ENCODE measurements at places on chromosomes 6 and 20. TPM values are rescaled to one million over a fixed set of nuclear protein-coding genes. Genes with fewer than 3 reads are reported as not detected.

Gene ZC3H12D
- total RNA-seq = 0.25 TPM

GRCh38 chr20:53828088-53828681 is 234.5 kb upstream of the ZNF217 start:
- peak overlapping the region; percentile 88 for H3K27ac ChIP-seq
- no peak for DNase-seq
- no peaks in the 10 kb centered on the region for H3K36me3 ChIP-seq
- peak overlapping the region; percentile 46 for H3K4me3 ChIP-seq

Gene HRH3
- total RNA-seq = not detected

Gene PLN
- total RNA-seq = 2,329 TPM

GRCh38 chr20:820323-820953 is 13.1 kb upstream of the FAM110A start:
- H3K27ac ChIP-seq = peak overlapping the region; percentile 65
- no peak for DNase-seq
- H3K36me3 ChIP-seq = no peaks in the 10 kb centered on the region
- no peak overlapping the region for H3K4me3 ChIP-seq
- peaks cover 9% of the 10 kb centered on the region for H3K27me3 ChIP-seq

- no peak overlapping the region for H3K27ac ChIP-seq
- H3K4me3 ChIP-seq = no peak overlapping the region
- peaks cover 20% of the 10 kb centered on the region for H3K27me3 ChIP-seq
- H3K36me3 ChIP-seq = no peaks in the 10 kb centered on the region
- no peak for DNase-seq
Observed at GRCh38 chr6:167337675-167338449, 13.0 kb downstream of the TTLL2 start.

DNA sequence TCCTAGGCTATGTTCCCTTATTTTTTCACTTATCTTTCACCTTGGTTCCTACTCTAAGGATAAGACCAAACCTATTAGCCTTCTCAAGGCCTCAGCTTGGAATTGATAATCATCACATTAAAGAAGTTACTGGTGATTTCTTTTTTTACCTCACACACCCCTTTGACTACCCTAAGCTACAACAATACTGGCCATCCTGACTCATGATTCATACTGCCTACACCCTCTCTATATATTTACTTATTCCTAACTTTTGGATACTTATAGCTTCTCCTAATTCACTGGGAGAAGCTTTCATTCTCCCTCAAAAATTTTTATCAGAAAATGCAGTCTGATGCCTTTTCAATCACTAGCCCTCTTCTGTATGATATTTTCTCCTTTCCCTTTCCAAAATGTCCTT is 256.1 kb downstream of the TBX18 start:
- DNase-seq = no peak
- no peak overlapping the region for H3K4me3 ChIP-seq
- no peaks in the 10 kb centered on the region for H3K36me3 ChIP-seq

DNA sequence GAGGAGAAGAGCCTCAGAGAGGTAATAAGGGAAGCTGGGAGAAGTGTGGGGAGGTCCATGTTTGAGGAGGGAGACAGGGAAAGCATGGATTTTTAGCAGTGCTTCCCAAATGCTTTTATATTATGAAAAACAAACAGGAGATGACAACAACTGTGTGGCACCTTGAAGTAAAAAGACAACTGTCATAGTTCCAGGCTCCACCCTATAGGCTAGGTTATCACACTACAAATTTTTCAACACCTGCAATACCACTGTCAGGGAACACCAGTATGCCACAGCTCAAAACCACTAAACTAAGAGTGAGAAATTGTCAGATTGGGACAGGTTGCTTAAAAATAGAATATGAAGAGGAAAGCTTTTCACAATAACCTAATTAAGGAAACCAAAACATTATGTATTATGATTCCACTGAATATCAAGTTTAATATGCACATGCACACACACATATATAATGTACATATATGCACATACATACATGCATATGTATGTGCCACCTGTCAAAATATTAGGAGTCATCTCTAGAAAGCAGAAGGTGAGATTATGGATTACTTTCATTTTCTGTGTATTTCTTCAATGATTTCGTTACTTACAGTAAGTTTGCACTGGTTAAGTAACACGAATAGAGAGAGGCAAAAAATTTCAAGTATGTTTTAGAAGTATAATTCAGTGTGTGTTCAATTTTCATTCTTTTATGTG is 261.2 kb downstream of the PTPRK start:
- H3K27ac ChIP-seq = no peak overlapping the region
- H3K4me3 ChIP-seq = no peak overlapping the region
- no peaks in the 10 kb centered on the region for H3K36me3 ChIP-seq

DNA sequence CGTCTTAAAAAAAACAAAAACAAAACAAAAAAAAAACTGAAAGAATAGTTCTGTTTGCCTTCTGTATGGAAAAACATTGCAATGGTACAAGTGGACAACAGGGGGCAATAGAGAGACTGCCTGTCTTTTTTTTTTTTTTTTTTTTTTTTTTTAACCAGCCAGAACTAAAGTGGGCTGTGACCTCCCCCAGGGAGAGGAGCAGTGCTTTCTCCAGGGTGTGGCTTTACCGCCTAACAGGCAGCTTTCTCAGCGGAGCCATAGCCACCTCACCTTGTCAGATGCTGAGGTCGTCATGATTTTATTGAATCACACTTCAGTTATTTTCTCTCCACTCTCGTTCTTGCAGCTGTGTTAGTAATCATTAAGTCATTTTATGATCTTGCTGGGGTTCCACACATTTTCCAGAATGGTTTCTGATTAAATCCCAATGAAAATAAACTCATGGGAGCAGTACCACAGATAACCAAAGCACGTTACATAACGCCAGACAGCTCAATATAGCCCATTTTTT is 78.4 kb downstream of the GMPR start:
- H3K27ac ChIP-seq = no peak overlapping the region
- peaks cover 48% of the 10 kb centered on the region for H3K4me1 ChIP-seq
- H3K36me3 ChIP-seq = no peaks in the 10 kb centered on the region
- no peak for DNase-seq

GRCh38 chr6:150175586-150176151 is 32.8 kb downstream of the PPP1R14C start:
- peaks cover 68% of the 10 kb centered on the region for H3K4me1 ChIP-seq
- H3K4me3 ChIP-seq = peak overlapping the region; percentile 52
- H3K27me3 ChIP-seq = no peaks in the 10 kb centered on the region
- no peak for DNase-seq
- H3K27ac ChIP-seq = peak overlapping the region; percentile 93
- H3K36me3 ChIP-seq = no peaks in the 10 kb centered on the region

DNA sequence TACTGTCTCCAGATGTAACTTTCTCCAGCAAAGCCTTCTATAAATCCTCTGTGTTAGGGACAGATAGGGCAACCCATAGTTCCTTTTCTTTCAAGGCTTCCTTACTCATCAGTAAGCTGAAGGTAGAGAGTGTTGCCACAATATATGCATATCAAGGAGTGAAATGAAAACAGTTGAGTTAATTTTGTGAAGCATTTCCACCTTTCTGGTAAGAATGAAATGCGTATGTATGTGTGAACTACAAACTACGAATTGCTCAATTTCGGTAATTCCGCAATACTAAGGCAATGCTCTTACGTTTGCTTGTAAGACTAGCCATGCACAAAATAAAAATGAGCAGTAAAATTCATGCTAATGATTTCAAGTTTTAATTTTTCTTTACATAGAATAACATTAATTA is 61.2 kb upstream of the HBS1L start:
- H3K4me1 ChIP-seq = no peaks in the 10 kb centered on the region
- no peak overlapping the region for H3K4me3 ChIP-seq
- no peak for DNase-seq
- peaks cover 14% of the 10 kb centered on the region for H3K27me3 ChIP-seq
- no peaks in the 10 kb centered on the region for H3K36me3 ChIP-seq

Gene PPT2
- 23.4 TPM for total RNA-seq

- H3K36me3 ChIP-seq = no peaks in the 10 kb centered on the region
- peak overlapping the region; percentile 66 for H3K27ac ChIP-seq
- no peak overlapping the region for H3K4me3 ChIP-seq
- H3K4me1 ChIP-seq = no peaks in the 10 kb centered on the region
- DNase-seq = no peak
Observed at GRCh38 chr6:74605922-74606581, 599.8 kb downstream of the COL12A1 start.

- no peaks in the 10 kb centered on the region for H3K27me3 ChIP-seq
- no peak overlapping the region for H3K4me3 ChIP-seq
- DNase-seq = no peak
- peaks cover 22% of the 10 kb centered on the region for H3K36me3 ChIP-seq
- H3K4me1 ChIP-seq = peaks cover 28% of the 10 kb centered on the region
Observed at GRCh38 chr6:34584694-34585093, 28.6 kb upstream of the SPDEF start.

GRCh38 chr6:41428336-41428995 is 93.1 kb downstream of the NCR2 start:
- no peaks in the 10 kb centered on the region for H3K36me3 ChIP-seq
- peak overlapping the region; percentile 72 for H3K27ac ChIP-seq
- H3K4me3 ChIP-seq = peak overlapping the region; percentile 67
- no peak for DNase-seq
- peaks cover 31% of the 10 kb centered on the region for H3K4me1 ChIP-seq

Gene LY6G6D
- not detected for total RNA-seq

- no peaks in the 10 kb centered on the region for H3K27me3 ChIP-seq
- H3K27ac ChIP-seq = peak overlapping the region; percentile 89
- peak overlapping the region; percentile 53 for H3K4me3 ChIP-seq
- peaks cover 71% of the 10 kb centered on the region for H3K36me3 ChIP-seq
- peaks cover 59% of the 10 kb centered on the region for H3K4me1 ChIP-seq
Observed at GRCh38 chr20:58908221-58908620, 55.7 kb downstream of the GNAS start.

GRCh38 chr6:150876598-150876997 is 11.1 kb downstream of the MTHFD1L start:
- H3K27me3 ChIP-seq = no peaks in the 10 kb centered on the region
- peak; percentile 63 for DNase-seq
- peaks cover 14% of the 10 kb centered on the region for H3K4me1 ChIP-seq
- H3K36me3 ChIP-seq = no peaks in the 10 kb centered on the region
- no peak overlapping the region for H3K4me3 ChIP-seq

- no peaks in the 10 kb centered on the region for H3K36me3 ChIP-seq
- H3K4me3 ChIP-seq = no peak overlapping the region
Observed at GRCh38 chr6:13678255-13678983, 33.2 kb downstream of the RANBP9 start.

GRCh38 chr6:157599191-157599590 is 218.2 kb downstream of the ZDHHC14 start:
- no peaks in the 10 kb centered on the region for H3K27me3 ChIP-seq
- no peak overlapping the region for H3K27ac ChIP-seq
- H3K4me1 ChIP-seq = peaks cover 8% of the 10 kb centered on the region
- H3K36me3 ChIP-seq = peaks cover 6% of the 10 kb centered on the region
- DNase-seq = no peak

Gene ANGPT4
- total RNA-seq = 0.05 TPM

DNA sequence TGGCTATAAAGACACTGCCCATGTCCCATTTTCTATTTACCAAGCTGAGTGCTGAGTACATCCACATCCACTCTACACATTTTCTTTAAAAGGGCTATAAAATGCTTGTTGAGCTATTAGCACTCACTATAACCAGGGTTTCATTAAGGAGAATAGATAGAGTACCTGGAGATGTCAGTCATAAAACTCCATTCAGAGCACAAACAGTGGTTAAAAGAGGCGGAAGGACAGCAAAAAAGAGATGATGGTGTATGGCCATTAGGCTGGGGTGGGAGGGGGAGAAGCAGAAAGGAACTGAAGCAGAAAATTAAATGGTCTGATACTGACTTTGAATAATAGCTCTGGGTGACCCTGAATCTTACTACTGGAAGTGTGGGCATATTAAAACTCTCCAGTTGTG is 609.9 kb upstream of the MAP3K7 start:
- no peak overlapping the region for H3K27ac ChIP-seq
- H3K27me3 ChIP-seq = no peaks in the 10 kb centered on the region
- no peaks in the 10 kb centered on the region for H3K36me3 ChIP-seq
- H3K4me3 ChIP-seq = no peak overlapping the region
- DNase-seq = no peak
- H3K4me1 ChIP-seq = no peaks in the 10 kb centered on the region

- H3K27me3 ChIP-seq = peaks cover 50% of the 10 kb centered on the region
- H3K27ac ChIP-seq = no peak overlapping the region
- DNase-seq = peak; percentile 74
- peak overlapping the region; percentile 64 for H3K4me3 ChIP-seq
- H3K4me1 ChIP-seq = peaks cover 20% of the 10 kb centered on the region
Observed at GRCh38 chr20:35600993-35601973, 14.3 kb upstream of the SPAG4 start.

- H3K4me3 ChIP-seq = no peak overlapping the region
- H3K27ac ChIP-seq = no peak overlapping the region
- no peaks in the 10 kb centered on the region for H3K27me3 ChIP-seq
- no peak for DNase-seq
- H3K36me3 ChIP-seq = peaks cover 4% of the 10 kb centered on the region
Observed at GRCh38 chr6:16305246-16305725, 66.9 kb downstream of the GMPR start.

GRCh38 chr6:169723200-169723909 is 945 bp downstream of the PHF10 start:
- H3K36me3 ChIP-seq = peaks cover 3% of the 10 kb centered on the region
- DNase-seq = peak; percentile 87
- peaks cover 34% of the 10 kb centered on the region for H3K4me1 ChIP-seq
- H3K27me3 ChIP-seq = no peaks in the 10 kb centered on the region

DNA sequence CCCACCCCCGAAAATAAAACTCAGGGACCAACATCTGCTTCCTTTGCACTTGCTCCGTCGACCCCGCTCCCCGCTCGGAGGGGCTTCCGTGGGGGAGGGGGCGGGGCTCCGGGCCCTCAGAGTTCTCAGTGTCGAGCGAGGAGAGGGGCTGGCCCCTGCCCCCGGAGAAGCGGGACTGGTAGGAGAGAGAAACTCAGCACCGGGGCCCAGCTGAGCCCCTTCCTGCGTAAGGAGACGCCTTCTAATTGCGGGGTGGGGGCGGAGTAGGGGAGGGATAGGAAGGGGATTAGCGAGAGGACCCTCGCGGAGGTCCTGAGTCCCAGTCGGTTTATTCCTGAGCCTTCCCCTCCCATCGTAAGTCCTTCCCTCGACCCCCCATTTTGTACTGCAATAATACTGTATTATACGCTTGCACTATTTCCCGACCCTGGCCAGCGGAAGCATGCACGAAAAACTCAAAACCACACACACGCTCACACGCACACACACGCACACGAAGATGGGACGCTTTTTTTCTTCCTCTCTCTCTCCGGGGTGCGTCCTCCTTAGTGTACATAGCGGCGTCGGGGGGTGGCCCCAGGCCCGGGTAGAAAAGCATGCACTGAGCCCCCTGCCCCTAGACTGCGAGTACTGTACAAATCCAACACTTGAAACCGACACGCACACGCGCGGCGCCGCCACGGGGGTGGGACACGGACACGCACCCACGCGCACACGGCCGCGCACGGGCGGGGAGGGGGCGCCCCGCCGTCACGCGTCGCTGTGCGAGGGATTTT is 22.1 kb upstream of the SLC22A7 start:
- DNase-seq = no peak
- H3K36me3 ChIP-seq = no peaks in the 10 kb centered on the region

GRCh38 chr20:20712004-20712473 is 405 bp downstream of the RALGAPA2 start:
- H3K36me3 ChIP-seq = no peaks in the 10 kb centered on the region
- peak overlapping the region; percentile 93 for H3K4me3 ChIP-seq
- peaks cover 44% of the 10 kb centered on the region for H3K4me1 ChIP-seq
- DNase-seq = no peak
- peak overlapping the region; percentile 95 for H3K27ac ChIP-seq
- H3K27me3 ChIP-seq = no peaks in the 10 kb centered on the region

- H3K27me3 ChIP-seq = no peaks in the 10 kb centered on the region
- peaks cover 6% of the 10 kb centered on the region for H3K4me1 ChIP-seq
- H3K27ac ChIP-seq = no peak overlapping the region
- DNase-seq = no peak
- H3K4me3 ChIP-seq = no peak overlapping the region
Observed at GRCh38 chr6:20791944-20792343, 257.7 kb downstream of the CDKAL1 start.
